ENCODE measurements at places on chromosomes 3 and 15.

DNA sequence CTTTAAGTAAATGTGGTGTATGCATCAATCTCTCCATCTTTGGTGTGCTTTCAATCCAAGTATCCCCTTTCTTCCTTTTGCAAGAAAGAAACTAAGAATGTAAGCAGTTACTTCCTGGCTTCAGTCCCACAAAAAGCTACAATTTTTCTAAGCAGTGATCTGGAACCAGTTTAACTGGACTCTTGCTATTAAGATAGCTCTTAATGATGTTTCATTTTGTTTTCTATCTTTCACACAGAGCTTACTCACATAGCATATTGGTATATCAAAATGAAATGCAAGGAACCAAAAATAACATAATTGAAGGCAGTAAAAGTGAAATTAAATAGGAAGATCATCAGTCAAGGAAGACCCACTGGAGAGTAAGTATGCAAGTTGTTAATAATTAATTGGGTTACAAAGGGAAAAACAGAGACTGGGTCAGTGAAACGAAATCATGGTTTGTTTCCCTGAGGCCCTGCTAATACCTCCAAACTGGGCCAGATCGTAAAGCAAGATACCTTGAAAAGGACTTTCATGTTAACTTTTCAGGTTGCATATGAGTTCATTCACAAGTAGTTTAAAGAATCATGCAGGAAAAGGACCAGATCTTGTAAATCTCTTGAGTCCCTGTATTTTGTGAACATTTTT is 41.9 kb downstream of the GPR160 start:
- no peak for DNase-seq

- DNase-seq: no peak
These were observed 527.9 kb upstream of the MDFIC2 start for GRCh38 chr3:70840106-70840870.

- no peak for DNase-seq
These were observed 39.3 kb downstream of the CHRD start for GRCh38 chr3:184419171-184419570.

DNA sequence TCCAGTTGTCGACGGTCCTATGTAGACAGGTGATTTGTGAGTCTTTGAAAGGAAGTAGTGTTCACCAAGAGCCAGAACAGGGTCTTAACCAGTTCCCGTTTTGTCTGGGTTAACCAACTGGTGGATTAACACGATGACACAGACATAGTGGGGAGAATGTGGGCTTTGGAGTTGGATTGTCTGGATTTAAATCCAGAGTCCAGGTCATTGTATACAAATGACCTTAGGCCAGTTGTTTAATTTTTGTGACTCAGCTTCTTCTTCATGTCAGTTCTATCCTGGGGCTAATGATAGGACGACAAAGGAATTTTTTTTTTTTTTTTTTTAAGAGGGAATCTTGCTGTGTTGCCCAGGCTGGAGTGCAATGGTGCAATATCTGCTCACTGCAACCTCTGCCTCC is 126.7 kb downstream of the LPP start:
- no peak for DNase-seq

- DNase-seq: no peak
These were observed 33.4 kb upstream of the CRBN start for GRCh38 chr3:3212781-3213440.

DNA sequence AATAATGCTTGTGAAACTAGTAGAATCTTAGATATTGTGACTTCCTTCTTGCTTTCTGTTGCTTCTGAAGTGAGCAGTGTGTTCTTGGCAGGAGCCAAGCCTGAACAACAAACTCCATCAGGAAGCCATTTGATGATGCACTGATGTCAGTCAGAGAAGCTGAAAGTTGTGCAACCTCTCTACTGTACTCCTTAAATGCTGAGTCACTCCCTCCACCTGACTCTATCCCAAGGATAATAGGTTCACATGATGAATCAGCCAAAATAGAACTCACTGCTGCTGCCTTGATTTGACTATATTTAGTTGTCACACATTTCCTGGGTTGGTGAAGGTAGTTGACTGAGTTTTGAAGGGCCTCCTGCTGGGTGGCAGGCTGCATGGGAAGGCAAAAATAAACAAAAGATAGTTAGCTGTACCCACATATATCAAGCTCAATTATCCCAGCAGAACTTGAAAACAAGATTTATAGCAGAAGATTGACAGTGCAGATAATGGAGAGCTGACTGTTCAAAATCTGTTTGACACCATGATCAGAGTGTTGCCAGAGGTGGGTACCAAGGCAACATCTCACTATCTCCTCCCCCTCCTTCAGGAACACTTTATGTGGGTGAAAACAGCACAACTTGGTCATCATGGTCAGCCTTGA is 328.4 kb upstream of the DPH6 start:
- peak; percentile 26 for DNase-seq

DNA sequence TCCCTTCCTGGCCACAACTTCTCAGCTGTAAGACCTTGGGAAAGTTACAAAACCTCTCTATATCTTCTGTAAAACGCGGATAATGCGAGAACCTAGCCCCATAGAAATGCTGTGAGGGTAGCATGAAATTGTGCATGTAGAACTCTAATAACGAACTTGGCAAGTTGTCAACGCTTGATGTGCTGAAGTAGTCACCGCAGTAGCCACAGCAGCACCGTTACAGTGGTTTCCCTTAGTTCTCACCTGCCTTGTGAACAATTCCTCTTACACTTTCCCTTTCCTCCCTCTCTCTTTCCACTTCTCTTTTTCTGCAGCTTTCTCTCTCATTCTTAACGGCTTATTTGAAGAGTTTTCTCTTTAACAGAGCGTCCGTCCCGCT is 447 bp upstream of the SHQ1 start:
- DNase-seq: no peak

GRCh38 chr15:95577927-95578326 is 752.6 kb upstream of the NR2F2 start:
- DNase-seq: no peak

DNA sequence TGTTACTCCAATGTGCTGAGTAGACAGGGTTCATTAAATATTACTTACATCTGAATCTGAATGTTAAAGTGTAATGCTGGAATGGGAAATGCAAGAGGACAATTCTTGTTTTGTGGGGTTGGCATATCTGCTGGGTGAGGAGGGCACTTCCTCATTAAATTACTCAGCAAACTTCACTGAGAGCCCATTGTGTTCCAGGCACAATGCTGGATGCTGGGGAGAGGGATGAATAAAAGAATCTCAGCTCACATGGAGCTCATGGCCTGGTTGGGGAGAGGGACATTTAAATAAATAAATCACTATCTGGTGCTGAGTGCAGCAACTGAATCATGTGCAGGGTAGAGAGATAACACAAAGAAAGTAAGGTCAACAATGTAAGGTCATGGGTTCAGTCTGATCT is 199.2 kb upstream of the CFAP20DC start:
- no peak for DNase-seq

GRCh38 chr15:89631902-89632264 is 23.4 kb downstream of the KIF7 start:
- no peak for DNase-seq

Data from H54 (cell line).